ENCODE measurements at places on chromosomes 2 and 18.

DNA sequence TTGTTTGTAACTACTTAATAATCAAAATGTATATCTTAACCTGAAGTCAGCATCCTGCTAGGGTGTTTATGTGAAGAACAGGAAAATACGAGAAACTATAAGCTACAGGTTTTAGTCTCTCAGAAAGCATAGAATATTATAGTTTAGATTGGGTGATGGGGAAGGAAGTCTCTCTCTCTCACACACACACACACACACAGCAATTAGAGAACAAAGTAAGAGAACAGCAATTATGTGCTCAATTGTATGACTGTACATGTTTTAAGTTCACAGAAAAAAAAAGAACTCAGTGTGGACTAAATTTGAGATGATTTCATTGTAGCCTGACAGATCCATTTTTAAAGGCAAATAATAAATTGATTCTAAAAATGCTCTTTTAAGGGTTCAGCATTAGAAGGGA, 94.3 kb upstream of the ZNF516 start:
- H3K4me3 ChIP-seq = no peak overlapping the region
- H3K27me3 ChIP-seq = no peaks in the 10 kb centered on the region
- DNase-seq = no peak
- no peaks in the 10 kb centered on the region for H3K36me3 ChIP-seq
- H3K4me1 ChIP-seq = peaks cover 16% of the 10 kb centered on the region

DNA sequence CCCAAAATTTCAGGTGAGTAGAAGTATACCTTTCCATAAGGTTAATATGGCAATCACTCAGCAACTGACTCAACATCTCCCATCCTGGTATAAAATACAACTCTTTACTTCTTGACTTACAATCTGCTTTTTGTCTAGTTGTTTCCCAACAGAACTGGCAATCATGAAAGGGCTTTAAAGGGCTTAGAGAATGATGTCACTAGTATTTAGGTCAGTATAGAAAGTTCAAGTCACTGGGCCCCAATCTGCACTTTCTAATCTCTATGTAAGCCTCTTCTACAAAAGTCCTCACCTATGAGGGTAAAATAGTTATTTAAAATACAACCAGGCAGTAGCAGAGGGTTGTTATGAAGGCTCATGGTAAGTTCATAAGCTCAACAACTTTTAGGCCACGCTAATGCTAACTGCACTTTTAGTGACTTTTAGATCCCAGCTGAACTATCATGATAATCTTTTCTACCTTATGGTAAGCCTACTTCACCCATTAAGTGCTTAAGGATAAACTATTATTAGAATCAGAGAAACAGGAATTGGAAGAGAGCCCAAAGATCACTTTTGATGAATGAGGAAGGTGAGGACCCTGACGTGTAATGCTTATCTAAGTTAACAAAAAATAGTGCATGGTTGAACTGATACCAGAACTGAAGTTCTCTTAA, 79.6 kb downstream of the GORASP2 start:
- peaks cover 19% of the 10 kb centered on the region for H3K36me3 ChIP-seq
- no peak overlapping the region for H3K4me3 ChIP-seq
- DNase-seq = no peak
- H3K4me1 ChIP-seq = no peaks in the 10 kb centered on the region

DNA sequence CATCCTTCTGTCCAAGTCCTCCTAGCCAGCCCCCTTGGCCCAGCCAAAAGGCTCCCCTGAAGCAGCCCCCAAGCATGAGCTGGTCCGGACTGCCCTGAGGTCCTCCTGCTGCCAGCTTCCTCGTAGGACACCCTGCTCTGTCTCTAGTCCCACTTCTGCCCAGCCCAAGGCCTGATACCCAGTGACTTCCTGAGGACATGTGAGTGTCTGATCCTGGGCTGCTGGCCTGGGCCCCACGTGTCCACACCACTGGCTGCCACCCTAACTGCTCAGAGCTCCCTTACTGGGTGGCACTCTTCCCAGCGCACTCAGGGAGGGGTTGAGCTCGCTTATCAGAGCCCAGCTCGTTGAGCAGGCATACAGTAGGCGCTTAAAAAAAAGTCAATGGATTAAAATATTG, 34.4 kb upstream of the PDIA6 start:
- H3K4me1 ChIP-seq = peaks cover 12% of the 10 kb centered on the region
- H3K36me3 ChIP-seq = no peaks in the 10 kb centered on the region
- no peak overlapping the region for H3K4me3 ChIP-seq
- no peak overlapping the region for H3K27ac ChIP-seq

DNA sequence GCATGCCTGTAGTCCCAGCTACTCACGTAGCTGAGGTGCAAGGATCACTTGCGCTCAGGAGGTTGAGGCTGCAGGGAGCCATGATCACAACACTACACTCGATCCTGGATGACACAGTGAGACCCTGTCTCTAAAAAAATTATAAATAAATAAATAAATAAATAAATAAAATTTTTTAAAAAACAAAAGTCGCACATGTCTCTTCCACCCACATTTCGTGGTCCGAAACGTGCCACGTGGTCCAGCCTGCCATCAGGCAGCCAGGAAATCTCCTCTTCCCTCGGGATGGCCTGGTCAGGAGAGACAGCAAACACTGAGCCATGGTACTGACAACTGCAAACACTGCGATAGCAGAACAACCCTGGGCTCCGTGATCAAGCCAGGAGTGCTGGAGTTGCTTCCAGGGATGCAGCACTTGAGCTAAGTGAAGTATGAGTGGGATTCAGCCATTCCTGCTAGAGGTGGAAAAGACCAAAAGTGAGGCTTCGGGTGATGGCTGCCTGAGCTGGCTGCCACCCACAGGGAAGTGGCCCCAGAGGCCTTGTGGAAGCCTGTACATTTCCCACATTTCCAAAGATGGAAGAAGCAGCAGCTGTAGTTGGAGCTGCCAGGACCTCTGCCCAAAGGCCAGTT, 193.1 kb downstream of the SMAD2 start:
- no peaks in the 10 kb centered on the region for H3K27me3 ChIP-seq
- no peaks in the 10 kb centered on the region for H3K36me3 ChIP-seq
- peaks cover 3% of the 10 kb centered on the region for H3K4me1 ChIP-seq

GRCh38 chr2:144671695-144672455, 152.0 kb upstream of the ZEB2 start:
- H3K4me1 ChIP-seq = no peaks in the 10 kb centered on the region
- H3K27ac ChIP-seq = no peak overlapping the region
- H3K27me3 ChIP-seq = no peaks in the 10 kb centered on the region
- DNase-seq = no peak

- DNase-seq = peak; percentile 17
- peaks cover 14% of the 10 kb centered on the region for H3K4me1 ChIP-seq
- no peak overlapping the region for H3K27ac ChIP-seq
- H3K4me3 ChIP-seq = no peak overlapping the region
Measured at GRCh38 chr2:210443527-210443926, 33.0 kb downstream of the LANCL1 start.

DNA sequence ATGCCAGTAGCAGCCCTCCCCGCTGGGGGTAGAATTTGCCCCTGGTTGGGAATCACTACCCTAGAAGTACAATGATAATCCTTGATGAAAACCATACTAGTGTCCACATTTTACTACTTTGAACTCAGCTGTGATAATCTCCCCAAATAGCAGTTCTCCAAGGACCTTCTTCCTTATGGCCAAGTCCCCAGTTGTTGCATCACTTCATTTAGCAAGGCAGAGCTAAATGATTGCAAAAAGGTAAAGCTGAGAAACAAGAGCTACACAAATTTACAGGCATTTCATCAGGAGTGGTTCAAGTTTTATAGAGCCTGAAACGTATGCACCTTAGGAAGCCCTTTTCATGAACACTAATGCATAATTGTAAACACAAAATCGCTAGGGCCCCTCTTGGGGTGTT, 44.9 kb upstream of the REL start:
- H3K4me3 ChIP-seq = no peak overlapping the region
- DNase-seq = no peak
- H3K27me3 ChIP-seq = peaks cover 67% of the 10 kb centered on the region

- H3K4me1 ChIP-seq = peaks cover 26% of the 10 kb centered on the region
- H3K4me3 ChIP-seq = no peak overlapping the region
- no peaks in the 10 kb centered on the region for H3K27me3 ChIP-seq
- no peak for DNase-seq
- H3K27ac ChIP-seq = no peak overlapping the region
Measured at GRCh38 chr18:57776767-57777166, 26.3 kb downstream of the ATP8B1 start.

DNA sequence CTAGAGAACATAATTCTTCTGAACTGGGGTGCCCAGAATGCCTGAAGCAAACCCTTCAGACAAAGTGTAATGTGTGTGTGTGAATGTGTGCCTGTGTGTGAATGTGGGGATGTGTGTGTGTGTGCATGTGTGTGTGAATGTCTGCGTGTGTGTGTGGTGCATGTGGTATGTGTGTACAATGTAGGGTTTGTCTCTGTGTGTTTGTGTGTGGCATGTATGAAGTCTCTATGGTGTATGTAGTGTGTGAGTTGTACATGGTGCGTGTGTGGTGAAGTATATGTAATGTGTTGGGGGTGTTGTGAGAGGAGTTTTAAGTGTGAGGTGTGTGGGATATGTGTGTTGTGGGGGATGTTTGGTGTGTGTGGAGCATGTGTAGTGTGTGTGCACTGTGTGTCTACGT, 129.3 kb upstream of the SOX11 start:
- no peaks in the 10 kb centered on the region for H3K36me3 ChIP-seq
- DNase-seq = no peak
- H3K4me3 ChIP-seq = no peak overlapping the region

- H3K27me3 ChIP-seq = no peaks in the 10 kb centered on the region
- no peak for DNase-seq
- no peaks in the 10 kb centered on the region for H3K36me3 ChIP-seq
- H3K4me1 ChIP-seq = no peaks in the 10 kb centered on the region
- no peak overlapping the region for H3K27ac ChIP-seq
Measured at GRCh38 chr2:136399667-136400289, 281.8 kb upstream of the CXCR4 start.

GRCh38 chr2:158618891-158619490, 162.2 kb downstream of the PKP4 start:
- H3K36me3 ChIP-seq = peaks cover 6% of the 10 kb centered on the region
- H3K4me1 ChIP-seq = peaks cover 4% of the 10 kb centered on the region
- no peaks in the 10 kb centered on the region for H3K27me3 ChIP-seq
- peak; percentile 11 for DNase-seq

GRCh38 chr2:227491386-227491785, 19.4 kb downstream of the AGFG1 start:
- DNase-seq = no peak
- no peaks in the 10 kb centered on the region for H3K36me3 ChIP-seq
- H3K27ac ChIP-seq = no peak overlapping the region
- no peak overlapping the region for H3K4me3 ChIP-seq
- peaks cover 8% of the 10 kb centered on the region for H3K4me1 ChIP-seq

- H3K4me3 ChIP-seq = no peak overlapping the region
- peaks cover 10% of the 10 kb centered on the region for H3K4me1 ChIP-seq
- H3K27ac ChIP-seq = no peak overlapping the region
- DNase-seq = no peak
- H3K27me3 ChIP-seq = no peaks in the 10 kb centered on the region
Measured at GRCh38 chr18:48073211-48073930, 142.9 kb upstream of the SMAD2 start.

DNA sequence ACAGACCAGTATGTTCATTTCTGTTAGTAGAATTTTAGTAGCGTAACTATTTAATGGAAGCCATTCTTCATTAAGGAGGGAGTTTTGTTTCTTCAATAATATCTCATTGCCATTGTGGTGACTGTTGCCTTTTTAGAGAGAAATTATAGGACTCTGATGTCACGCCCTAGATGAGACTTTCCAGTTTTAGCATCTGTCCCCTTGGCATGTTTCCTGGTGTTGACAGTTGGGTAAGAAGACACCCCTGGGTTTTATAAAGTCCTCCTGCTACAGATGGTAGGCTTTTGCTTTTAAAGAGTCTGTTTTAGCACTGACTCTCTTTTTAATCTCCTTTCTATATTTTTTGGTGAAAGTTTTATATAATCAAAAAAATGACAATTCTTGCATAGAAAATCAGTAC, 41.9 kb downstream of the KCNJ3 start:
- no peak overlapping the region for H3K4me3 ChIP-seq
- no peaks in the 10 kb centered on the region for H3K36me3 ChIP-seq
- no peaks in the 10 kb centered on the region for H3K27me3 ChIP-seq
- no peak overlapping the region for H3K27ac ChIP-seq
- DNase-seq = no peak
- H3K4me1 ChIP-seq = no peaks in the 10 kb centered on the region

DNA sequence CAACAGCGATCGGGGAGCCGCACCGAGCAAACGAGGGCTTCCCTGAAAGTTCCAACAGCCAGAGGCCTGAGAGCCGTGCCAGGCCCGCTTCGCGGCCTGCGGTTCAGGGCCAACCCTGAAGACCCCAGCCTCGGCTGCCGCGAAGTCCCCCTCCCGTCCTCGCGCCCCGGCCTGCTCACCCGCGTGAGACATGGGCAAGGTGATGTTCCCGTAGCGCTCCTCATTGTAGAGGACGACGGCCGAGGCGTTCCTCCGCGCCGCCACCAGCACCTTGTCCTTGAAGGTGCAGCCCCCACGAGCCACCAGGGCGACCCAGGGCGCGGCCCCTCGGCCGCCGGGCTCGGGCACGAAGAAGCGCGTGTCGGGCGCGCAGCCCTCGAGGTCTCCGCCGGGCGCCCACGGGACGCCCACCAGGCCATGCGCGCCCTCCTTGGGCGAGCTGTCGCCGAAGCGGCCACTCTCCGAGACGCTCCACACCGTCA, 510 bp downstream of the RNF149 start:
- H3K4me1 ChIP-seq = peaks cover 13% of the 10 kb centered on the region
- H3K27me3 ChIP-seq = peaks cover 11% of the 10 kb centered on the region
- H3K27ac ChIP-seq = no peak overlapping the region
- DNase-seq = peak; percentile 45
- H3K36me3 ChIP-seq = no peaks in the 10 kb centered on the region

DNA sequence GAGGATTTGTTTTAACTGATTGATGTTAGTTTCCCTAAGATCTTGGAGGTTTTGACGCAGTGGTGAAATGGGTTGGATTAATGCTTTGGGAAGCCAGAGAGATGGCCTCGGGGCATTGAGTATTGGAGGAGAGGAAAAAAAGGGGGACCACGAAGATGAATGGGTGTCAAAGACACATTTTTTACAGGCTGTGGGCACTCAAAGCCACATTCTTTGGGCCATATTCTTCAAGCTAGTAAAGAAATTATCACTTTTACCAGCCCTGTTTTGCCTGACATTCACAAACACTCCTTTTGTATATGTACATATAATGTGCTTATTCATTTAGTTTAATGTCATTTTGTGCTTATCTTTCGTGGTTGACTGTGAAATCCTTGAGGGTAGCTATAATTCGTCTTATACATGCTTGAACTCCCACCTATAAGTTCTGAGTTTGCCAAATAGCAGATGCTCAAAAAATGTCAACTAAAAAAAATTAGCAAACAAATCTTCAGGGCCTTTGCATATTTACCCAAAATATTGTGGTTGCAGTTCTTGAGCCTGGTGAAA, 146.3 kb downstream of the ARL6IP6 start:
- DNase-seq = no peak
- no peaks in the 10 kb centered on the region for H3K4me1 ChIP-seq
- no peak overlapping the region for H3K27ac ChIP-seq
- H3K36me3 ChIP-seq = peaks cover 11% of the 10 kb centered on the region
- no peak overlapping the region for H3K4me3 ChIP-seq
- no peaks in the 10 kb centered on the region for H3K27me3 ChIP-seq

DNA sequence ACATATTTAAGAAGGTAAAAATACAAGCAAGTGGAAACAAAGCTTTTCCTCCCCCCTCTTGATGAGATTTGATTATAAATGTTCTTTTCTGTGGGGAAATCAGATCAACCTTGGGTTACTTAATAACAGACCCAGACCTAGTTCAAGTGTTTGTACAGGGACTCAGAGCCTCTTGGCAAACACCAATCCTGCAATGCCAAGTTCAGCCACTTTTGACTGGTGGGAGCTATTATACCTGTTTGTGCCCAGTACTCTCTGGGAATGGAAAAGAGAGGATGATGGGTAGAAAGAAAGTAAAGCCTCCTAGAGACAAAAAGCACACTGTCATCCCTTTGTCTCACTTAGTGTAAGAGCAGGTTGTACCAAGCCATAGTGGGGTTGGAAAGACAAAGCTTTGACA, 63.8 kb upstream of the EPHA4 start:
- H3K36me3 ChIP-seq = no peaks in the 10 kb centered on the region
- H3K27ac ChIP-seq = no peak overlapping the region
- H3K4me3 ChIP-seq = no peak overlapping the region
- H3K4me1 ChIP-seq = no peaks in the 10 kb centered on the region

All from GM23338 (cell line).